G401 (cell line): ENCODE measurements at places on chromosomes 6 and 20. TPM values are rescaled to one million over a fixed set of nuclear protein-coding genes. Genes with fewer than 3 reads are reported as not detected.

ACSS1 gene
- total RNA-seq = not detected in 2 replicates

COX4I2 gene
- total RNA-seq = not detected in 2 replicates

NOTCH4 gene
- total RNA-seq = 0.27 and 0.62 TPM in 2 replicates

PEDS1 gene
- 42.7 and 45.5 TPM in 2 replicates for total RNA-seq

MUC21 gene
- total RNA-seq = not detected in 2 replicates

PCED1A gene
- 25.2 and 45.7 TPM in 2 replicates for total RNA-seq

HLA-DOB gene
- total RNA-seq = not detected in 2 replicates

ZBTB46 gene
- 39.7 and 42.5 TPM in 2 replicates for total RNA-seq

ULBP2 gene
- 1.9 TPM in 1 of 2 replicates, not detected in the other for total RNA-seq

CALHM6 gene
- 0.74 TPM in 1 of 2 replicates, not detected in the other for total RNA-seq

SYNDIG1 gene
- total RNA-seq = not detected in 2 replicates

TRIM10 gene
- not detected in 2 replicates for total RNA-seq

PGC gene
- total RNA-seq = not detected in 2 replicates

RFX6 gene
- not detected in 2 replicates for total RNA-seq

PPP1R16B gene
- total RNA-seq = 0.06 TPM in 1 of 2 replicates, not detected in the other

CDYL gene
- total RNA-seq = 15.7 and 22.6 TPM in 2 replicates

ADAM33 gene
- 1.4 TPM in 1 of 2 replicates, not detected in the other for total RNA-seq

LYRM4 gene
- 39.1 and 55.9 TPM in 2 replicates for total RNA-seq
